Activated CD4-positive, alpha-beta memory T cell treated with anti-CD3 and anti-CD28 coated beads for 36 hours (primary cell): ENCODE measurements at places on chromosomes 13 and 19. TPM values are rescaled to one million over a fixed set of nuclear protein-coding genes. Genes with fewer than 3 reads are reported as not detected.

- DNase-seq: no peak
These were observed 8.0 kb downstream of the ATP4A start for GRCh38 chr19:35555301-35556005.

- peak; percentile 47 for DNase-seq
These were observed 7.8 kb downstream of the C19orf38 start for GRCh38 chr19:10855879-10856522.

GAPDHS gene
- not detected for total RNA-seq

GRCh38 chr13:99347335-99347878 lies 40.2 kb upstream of the GPR183 start:
- no peak for DNase-seq

FCAR gene
- not detected for total RNA-seq

BRME1 gene
- total RNA-seq: 9.0 TPM

DNA sequence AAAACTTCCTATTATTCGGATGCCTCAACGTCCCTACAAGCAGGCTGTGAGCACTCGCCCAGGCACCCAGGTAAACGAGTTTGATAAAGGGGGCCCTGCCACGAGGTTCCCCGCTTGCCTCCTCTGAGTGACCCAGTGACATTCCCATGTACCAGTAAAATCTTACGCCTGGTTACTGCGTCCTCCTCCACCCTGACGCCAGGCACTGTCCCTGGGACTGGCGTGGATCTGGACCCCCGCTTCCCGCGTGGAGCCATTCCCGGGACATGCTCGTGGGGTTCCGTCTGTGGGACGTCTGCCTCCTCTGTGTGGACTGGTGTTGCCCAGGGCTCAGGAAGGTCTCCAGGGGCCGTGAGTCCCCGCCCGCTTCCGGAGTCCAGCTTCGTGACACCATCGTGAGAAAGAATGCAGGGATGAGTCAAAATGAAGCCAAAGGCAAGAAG lies 407 bp upstream of the ZNF550 start:
- no peak for DNase-seq

- no peak for DNase-seq
These were observed 1180.1 kb upstream of the ATXN8OS start for GRCh38 chr13:68927387-68928026.
